ENCODE measurements at places on chromosomes 1 and 21.

DNA sequence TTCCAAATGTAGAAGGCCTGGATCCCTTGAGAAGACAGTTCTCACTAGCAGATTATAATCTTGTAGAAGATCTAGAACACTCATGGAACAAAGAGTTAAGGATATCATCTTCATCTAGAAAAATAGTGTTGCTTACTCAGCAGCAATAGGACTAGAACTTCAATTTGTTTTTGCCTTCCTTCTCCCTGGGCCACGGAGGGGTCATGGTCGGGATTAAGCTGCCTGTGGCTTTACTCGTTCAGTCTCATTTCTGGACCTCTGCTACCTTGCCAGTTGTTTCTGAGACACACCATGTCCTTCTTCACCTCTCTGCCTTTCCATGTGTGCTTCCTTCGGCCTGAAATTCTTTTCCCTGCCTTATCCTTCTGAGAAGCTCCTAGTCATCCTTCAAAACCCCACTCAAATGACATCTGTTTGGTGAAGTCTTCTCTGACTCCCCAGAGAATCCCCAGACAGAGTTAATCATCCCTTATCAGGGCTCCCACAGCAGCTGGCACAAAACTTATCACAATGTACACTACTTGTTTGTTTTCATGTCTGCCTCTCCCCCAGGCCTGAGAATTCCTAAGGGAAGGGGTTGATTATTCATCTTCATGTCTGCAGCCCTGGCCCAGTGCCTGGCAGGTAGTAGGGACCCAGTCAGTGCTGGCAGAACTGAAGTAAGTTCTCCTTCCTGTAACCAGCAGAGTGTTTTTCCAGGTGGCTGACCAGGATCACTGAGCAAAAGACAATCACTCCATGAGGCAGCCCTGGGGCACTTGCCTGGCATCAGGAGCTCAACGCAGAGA, 15.5 kb upstream of the SNX27 start:
- H3K4me3 ChIP-seq: no peak overlapping the region
- H3K4me1 ChIP-seq: peaks cover 6% of the 10 kb centered on the region
- no peaks in the 10 kb centered on the region for H3K36me3 ChIP-seq
- peaks cover 2% of the 10 kb centered on the region for H3K27me3 ChIP-seq
- no peak for DNase-seq
- no peak overlapping the region for H3K27ac ChIP-seq

DNA sequence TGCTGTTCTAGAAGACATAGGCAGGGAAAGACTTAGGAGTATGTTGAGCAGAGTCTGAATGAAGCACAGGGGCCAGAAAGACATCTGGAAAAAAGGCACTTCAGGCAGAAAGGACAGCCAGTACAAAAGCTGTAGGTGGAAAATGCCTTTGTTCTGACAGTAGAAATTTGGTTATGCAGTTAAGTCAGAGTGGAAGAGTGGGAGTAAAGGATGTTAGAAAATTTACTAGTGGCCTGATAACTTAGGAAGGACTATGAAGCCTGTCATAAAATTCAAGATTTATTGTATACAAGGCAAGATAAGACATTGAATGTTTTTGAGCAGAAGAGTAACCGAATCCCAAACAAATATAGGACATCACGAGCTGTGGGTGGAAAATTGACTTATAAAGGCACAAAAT, 987.9 kb downstream of the PLA2G4A start:
- H3K36me3 ChIP-seq: no peaks in the 10 kb centered on the region
- H3K4me3 ChIP-seq: no peak overlapping the region
- H3K27me3 ChIP-seq: no peaks in the 10 kb centered on the region
- no peak for DNase-seq
- H3K27ac ChIP-seq: no peak overlapping the region
- no peaks in the 10 kb centered on the region for H3K4me1 ChIP-seq

GRCh38 chr21:45865106-45865835, 116.3 kb upstream of the COL6A1 start:
- no peaks in the 10 kb centered on the region for H3K27me3 ChIP-seq
- DNase-seq: no peak
- peaks cover 6% of the 10 kb centered on the region for H3K4me1 ChIP-seq
- no peak overlapping the region for H3K27ac ChIP-seq
- no peak overlapping the region for H3K4me3 ChIP-seq
- no peaks in the 10 kb centered on the region for H3K36me3 ChIP-seq

DNA sequence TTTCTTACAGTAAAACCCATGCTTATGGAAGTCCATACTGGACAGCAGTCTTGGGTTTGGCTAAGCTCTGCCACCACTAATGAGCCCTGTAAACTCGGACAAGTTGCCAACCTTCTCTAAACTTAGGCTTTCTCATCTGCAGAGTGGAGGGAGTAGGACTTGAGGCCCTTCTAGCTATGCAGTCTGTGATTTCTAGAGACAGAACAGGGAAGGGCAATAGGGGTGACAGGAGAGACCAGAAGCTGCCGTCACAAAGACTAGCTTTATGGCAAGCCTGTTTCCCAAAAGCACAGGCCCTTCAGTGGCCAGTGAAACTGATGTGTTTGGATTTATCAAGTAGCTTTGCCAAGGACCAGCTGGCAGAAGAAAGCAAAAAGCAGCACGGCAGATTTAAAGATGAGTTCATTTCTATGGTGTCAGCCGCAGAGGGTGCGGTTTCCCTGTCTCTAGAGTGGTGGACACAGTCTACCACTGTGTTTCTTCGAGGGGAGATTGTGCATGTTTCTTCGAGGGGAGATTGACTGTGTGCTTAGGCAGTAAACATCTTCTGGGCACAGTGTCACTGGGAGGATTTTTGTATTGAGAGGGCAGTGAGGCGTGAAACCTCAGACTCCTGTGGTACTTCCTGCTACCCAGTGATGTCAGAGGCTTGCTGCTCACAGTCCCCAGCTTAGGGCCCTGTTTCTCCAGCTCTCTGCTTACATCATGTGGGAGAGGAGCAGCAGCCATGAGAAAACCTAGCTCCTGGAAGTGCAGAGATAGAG, 119.0 kb downstream of the ROR1 start:
- H3K27me3 ChIP-seq: peaks cover 9% of the 10 kb centered on the region
- H3K4me3 ChIP-seq: peak overlapping the region; percentile 9
- H3K4me1 ChIP-seq: peaks cover 29% of the 10 kb centered on the region
- peak overlapping the region; percentile 88 for H3K27ac ChIP-seq
- peak; percentile 63 for DNase-seq

DNA sequence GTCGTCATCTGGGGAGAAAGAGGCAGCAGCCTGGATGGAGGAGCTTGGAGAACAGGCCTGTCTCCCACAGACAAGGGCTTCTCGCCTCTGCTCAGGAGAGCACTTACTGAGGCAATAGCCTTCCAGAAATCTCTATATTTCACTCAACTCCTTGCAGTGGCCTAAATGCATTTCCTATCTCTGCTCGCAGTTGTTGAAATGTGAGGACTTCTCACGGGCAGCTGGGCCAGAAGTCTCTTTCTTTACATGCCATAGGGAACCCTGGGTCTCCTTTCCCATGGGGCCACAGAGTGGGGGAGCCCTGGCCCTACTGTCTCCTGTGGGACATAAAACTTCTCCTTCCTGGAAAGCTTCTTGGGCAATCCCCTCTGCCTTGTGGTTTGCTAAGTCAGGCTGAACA, 43.5 kb upstream of the KIF21B start:
- no peak overlapping the region for H3K4me3 ChIP-seq
- no peak for DNase-seq
- H3K27ac ChIP-seq: no peak overlapping the region
- H3K27me3 ChIP-seq: peaks cover 12% of the 10 kb centered on the region
- H3K36me3 ChIP-seq: no peaks in the 10 kb centered on the region

Measured in memory B cell (primary cell).